Activated CD8-positive, alpha-beta memory T cell treated with anti-CD3 and anti-CD28 coated beads, Interleukin-2, amount 10 ng/mL, durations not matched to agents 7 days and 5 days (primary cell): ENCODE measurements at places on chromosomes 7 and 10. TPM values are rescaled to one million over a fixed set of nuclear protein-coding genes. Genes with fewer than 3 reads are reported as not detected.

Gene ARPC1A
- total RNA-seq = 56.3 TPM

Gene FBXL13
- not detected for total RNA-seq

Gene SUGCT
- 0.21 TPM for total RNA-seq

DNA sequence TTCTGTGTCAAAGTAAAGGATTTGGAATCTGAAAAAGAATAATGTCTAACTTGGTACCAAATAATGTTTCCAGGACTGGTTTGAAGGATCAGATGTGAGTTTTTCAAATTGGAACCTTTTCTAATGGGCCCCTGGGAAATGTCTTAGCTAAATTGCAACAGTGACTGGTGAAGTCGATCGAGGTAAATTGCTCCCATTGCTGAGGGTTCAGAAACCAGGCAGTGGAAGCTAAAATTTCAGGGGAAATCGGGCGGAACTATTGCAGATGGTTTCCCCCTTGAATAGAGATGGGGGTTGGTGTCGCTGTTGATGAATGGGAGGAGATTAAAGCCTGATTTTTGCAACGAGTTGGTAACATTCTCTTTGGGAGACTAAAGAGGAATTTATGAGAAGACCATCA lies 112.7 kb downstream of the SND1 start:
- no peak for DNase-seq

DNA sequence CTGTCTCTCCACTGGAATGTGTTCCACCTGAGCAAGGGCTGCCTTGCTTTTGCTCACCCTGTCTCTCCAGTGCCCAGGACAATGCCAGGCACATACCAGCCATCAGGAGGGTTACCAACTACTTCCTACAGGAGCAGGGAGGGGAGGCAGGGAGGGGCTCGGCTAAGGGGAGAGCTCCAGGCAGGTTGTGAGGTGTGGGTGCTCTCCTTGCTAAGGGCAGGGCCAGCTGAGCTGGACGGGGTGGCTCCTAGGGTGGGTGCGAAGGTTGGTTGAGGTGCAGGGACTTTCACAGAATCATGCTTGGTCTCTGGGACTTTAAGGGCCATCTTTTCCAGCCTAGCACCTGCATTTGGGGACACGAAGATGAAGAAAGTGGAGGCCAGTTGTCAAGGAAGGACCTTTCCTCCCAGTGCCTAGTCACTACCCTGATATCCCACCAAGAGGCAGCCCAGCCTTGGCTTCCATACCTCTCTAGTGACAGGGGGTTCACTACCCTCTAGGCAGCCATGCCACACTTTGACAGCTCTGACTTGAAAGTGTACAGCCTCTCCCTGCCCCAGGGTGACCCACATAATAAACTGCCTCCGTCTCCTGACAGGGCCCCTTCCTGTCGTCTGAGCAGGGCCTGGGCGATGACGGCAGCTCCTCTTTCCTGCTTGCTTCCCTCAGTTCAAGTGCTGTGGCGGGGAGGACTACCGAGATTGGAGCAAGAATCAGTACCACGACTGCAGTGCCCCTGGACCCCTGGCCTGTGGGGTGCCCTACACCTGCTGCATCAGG lies 46.5 kb downstream of the TSPAN15 start:
- DNase-seq = no peak
